ENCODE measurements at places on chromosomes 1 and 21. TPM values are rescaled to one million over a fixed set of nuclear protein-coding genes. Genes with fewer than 3 reads are reported as not detected.

Gene USH2A
- 0.33 TPM for total RNA-seq

Gene CCDC185
- total RNA-seq: not detected

Gene ATP6V1G3
- total RNA-seq: not detected

Gene ITLN2
- total RNA-seq: 0.50 TPM

Gene GON4L
- total RNA-seq: 13.4 TPM

Gene FCRL1
- 0.50 TPM for total RNA-seq

Gene LCE3B
- not detected for total RNA-seq

Gene LMOD1
- total RNA-seq: 4.4 TPM
